ENCODE measurements at places on chromosomes 6 and 20.

DNA sequence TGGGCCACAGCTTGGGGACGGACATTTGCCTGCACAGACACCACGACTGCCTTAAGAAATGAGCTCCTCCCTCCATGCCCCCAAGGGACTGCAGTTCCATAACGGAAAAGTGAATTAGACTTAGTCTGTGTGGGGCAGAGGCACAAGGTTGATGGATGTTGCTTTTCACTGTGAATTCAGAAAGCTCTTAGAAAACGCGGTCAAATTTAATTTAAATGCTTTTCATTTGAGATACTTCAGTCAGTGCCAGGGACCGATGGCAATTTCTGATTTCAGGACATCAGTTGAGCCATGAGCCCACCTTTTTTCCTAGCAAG is 356.4 kb downstream of the KIF16B start:
- DNase-seq: no peak

DNA sequence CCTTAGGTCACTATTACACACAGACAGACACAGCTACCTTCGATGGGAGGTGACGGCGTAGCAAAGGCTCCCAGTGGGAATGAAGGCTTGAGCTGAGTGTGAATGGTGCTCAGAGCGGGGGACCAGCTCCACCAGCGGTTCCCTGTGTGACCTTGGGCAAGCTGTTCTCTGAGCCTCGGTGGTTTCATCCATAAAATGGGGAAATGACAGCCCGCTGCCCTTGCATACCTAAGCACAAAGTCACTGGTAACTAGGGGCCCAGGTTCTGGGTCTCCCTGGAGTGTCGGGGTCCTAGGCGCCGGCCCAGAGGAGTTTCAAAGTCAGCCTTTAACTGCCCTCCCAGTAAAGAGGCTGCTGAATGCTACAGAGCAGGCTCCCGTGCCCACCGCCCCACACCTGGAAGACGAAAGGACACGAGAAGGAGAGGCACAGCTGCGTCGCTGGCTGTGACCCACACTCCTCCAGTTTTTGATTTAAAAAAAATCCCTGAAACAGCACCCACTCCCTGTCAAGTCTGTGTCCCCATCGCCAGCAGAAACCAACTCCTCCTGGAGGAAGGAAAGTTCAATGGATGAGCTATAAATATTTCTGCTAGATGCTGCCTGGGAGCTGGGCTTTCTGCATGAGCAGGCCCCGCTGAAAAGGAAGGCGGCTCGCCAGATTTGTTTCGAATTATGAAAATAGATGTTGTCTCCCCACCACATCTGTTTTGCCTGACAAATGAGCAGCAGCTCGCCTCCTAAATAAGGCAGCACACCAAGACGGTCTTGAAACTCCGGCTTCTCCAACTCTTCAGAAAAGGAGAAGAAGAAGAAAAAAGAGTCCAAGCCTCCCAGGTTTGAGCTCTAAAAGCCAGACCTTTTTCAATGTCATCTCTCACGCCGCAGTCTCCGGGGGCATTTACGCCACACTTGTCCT is 27.4 kb downstream of the PMEPA1 start:
- DNase-seq: no peak

GRCh38 chr6:20483887-20484497 is 50.3 kb upstream of the CDKAL1 start:
- no peak for DNase-seq

DNA sequence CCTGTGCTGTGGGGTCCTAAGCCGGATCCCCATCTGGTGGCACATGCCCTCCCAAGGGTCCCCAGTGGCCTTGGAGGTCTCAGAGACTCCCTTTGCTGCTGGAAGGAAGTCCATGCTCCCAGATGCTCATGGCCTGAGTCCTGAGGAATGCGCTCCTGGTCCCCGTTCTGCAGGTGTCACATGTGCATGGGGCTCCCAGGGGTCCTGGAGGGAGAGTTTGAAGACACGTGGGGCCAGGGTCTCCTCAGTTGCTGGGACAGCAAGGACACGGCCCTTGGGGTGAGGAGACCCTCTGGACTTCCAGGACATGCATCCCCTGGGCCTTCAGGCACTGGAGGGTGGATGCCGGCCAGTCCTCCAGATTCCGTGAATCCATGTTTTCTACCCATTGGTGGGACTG is 11.7 kb downstream of the ZBP1 start:
- no peak for DNase-seq

- no peak for DNase-seq
These were observed 272.6 kb upstream of the CITED2 start for GRCh38 chr6:139647016-139647415.

GRCh38 chr20:63232235-63233060 is 3.3 kb upstream of the BIRC7 start:
- no peak for DNase-seq

- DNase-seq: no peak
These were observed 142.2 kb downstream of the NFATC2 start for GRCh38 chr20:51400051-51400926.

- no peak for DNase-seq
These were observed 292.3 kb downstream of the RFPL4B start for GRCh38 chr6:112639391-112639831.

DNA sequence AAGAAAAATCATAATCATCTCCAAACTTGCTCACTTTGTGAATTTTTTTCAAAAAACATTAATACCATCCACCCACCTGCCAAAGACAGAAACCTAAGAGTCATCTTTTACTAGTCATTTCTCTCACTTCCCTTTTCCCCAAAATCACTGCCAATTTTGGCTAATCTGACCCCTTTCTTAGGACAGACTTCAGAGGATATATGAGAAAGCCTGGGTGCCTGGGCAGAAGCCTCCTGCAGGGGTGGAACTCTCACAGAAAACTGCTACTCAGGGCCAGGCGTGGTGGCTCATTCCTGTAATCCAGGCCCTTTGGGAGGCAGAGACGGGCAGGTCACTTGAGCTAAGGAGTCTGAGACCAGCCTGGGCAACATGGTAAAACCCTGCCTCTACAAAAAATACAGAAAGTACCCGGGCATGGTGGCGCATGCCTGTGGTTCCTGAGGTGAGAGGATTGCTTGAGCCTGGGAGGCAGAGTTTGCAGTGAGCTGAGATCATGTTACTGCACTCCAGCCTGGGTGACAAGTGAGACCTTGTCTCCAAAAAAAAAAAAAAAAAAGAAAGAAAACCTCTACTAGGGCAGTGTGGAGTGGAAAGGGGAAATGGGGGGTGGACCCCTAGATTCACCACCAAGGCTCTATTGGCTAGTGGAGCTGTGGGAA is 3.8 kb downstream of the DEK start:
- no peak for DNase-seq

DNA sequence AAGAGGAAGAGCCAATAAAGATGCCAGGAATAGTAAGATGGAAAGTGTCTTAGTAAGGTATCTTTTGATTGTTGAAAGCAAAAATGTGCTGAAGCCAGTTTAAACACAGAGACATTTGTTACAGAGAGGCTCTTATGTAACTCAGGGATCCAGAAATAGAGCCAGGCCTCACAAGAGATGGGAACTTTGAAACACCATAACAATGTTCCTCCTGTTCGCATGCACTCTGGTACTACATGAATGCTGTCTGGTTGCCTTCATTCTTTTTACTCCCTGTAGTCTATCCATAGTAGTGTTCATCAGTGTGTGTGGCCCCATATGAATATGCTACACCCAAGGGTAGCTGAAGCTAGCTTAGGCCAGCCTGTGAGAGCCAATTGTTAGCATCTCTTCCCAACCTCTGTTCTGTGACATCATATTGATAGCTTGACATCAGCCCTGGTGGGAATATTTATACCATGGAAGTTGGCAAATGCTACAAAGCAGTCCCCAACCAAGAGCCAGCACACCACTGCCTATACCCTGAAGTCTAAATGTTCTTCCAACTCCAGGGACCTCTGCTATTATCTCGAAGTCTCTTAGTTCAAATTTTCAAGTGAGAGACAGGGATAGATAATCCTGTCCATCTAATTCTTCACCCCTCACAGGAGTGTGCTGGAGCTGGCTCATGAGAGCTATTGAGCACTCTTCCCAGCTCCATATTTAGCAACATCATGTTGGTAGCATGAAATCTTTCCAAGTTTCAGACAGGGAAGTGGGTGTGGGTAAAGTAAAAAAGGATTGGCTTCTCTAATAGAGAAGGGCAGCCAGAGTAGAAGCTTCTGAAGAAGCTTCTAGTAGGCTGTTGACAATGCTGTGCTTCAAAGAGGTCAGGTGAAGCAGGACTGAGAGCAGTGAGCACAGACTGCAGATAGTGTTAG is 7.0 kb downstream of the NDUFAF5 start:
- no peak for DNase-seq

- no peak for DNase-seq
These were observed 137.0 kb upstream of the TNFAIP3 start for GRCh38 chr6:137729866-137730629.

- no peak for DNase-seq
These were observed 26.0 kb downstream of the MDFI start for GRCh38 chr6:41664271-41664670.

DNA sequence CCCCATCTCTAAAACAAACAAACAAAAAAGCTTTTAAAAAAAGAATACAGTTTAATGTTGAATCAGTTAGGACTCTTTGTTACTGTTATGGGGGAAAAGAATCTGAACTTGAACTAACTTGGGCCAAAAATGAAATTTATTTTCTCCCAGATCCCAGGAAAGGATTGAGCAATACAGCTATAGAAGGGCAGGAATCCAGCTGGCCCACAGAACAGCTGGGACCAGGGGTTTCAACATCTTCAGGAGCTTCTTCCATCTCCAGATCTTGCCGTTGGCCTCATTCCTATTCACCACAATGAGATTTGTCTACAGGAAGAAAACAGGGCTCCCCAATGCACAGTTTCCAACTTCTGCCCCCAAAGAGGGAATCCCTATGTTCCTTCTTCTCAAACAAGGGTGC is 43.2 kb upstream of the AKAP12 start:
- no peak for DNase-seq

DNA sequence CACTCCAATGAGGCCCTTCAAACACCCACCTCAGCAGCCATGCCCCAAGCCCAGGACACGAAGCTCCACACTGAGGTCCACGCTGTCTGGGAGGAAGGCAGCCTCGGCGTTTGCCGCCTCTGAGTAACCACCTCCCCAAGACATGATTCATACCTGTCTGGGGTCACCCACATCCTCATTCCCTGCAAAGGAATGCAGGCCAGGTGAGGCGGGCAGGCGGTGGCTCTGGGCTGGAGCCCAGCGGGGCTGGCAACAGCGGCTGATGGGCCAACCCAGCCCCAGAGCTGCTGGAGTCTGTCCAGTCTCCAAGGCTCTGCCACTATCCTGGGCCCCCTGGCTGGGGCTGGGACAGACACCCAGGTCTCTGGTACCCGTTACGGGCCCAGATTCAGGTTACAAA is 14.8 kb downstream of the PMEPA1 start:
- DNase-seq: no peak

DNA sequence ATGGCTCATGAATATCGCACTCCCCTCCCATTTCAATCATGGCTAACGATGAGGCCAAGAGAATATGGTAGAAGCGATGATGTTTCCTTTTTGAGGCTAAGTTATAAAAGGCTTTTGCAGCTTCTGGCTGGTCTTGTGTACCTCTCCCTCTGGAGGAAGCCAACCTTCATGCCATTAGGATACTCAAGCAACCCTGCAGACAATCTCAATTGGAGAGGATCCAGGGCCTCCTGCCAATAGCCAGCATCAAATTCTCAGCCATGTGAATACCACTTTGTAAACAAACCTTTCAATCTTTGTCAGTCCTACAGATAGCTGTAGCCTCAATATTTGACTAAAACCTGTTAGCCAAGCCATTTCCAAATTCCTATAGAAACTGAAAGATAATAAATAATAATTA is 738.4 kb downstream of the KIF16B start:
- no peak for DNase-seq

DNA sequence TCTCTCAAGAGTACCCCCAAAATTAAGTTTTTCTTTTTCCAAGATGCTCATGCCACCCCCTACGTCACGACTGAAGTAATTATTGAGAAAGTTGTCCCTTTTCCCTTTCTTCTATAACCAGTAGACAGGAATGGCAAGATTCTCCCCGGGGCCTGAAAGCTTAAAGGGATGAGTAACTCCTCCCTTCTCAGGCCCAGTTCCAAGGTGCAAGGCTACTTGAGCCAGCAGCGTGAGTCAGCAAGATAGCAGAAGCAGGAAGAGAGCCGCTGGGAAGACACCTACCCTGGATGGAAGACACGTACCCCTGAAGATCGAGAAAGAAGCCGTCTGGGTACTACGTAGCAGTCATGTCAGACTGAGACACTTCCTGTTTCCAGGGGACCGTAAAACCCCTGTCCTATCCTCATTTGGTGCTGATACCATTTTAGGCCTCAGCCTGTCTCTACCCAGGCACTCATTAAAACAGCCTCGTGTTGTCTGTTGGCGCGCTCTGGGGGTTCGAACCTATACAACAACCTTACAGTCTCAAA is 241.0 kb downstream of the ADGRG6 start:
- no peak for DNase-seq

- DNase-seq: no peak
These were observed 655.0 kb upstream of the HS3ST5 start for GRCh38 chr6:114997813-114998292.

DNA sequence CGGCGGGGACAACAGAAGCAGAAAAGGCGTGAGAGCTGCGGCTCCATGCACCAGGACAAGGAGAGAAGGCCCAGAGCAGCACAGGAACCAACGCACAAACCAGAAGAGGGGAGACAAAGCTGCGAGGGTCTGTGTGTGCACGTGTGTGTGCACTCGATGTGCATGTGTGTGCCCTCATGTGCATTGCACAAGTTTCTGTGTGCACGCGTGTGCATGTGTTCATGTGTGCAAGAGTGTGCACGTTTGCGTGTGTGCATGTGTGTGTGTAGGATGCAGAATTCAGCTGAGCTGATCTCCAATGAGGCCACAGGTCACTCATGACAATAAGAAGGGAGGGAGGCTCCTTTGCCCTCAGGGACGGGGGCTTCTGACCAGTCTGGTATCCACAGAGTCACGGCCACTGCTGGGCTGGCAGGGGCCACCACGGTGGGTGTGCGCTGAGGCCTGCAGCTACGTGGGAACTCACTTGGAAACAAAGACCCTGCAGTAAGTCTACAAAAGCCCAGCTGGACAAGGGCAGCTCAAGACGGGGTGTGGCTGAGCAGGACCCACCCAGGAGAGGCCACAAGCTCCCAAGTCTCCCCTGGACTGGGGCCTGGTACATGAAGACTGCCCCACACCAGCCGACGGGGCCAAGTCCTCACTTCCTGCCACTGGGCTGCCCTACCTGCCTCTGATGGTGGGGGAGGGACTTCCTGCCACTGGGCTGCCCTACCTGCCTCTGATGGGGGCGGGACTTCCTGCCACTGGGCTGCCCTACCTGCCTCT is 48.1 kb upstream of the CHRNA4 start:
- no peak for DNase-seq

GRCh38 chr6:4510317-4510716 is 265.9 kb upstream of the CDYL start:
- DNase-seq: no peak

GRCh38 chr6:16174416-16175078 is 45.7 kb downstream of the MYLIP start:
- no peak for DNase-seq

- DNase-seq: no peak
These were observed 86.0 kb downstream of the TIAM2 start for GRCh38 chr6:155080881-155081845.

- no peak for DNase-seq
These were observed 452.1 kb upstream of the PLCB4 start for GRCh38 chr20:8616792-8617191.

GRCh38 chr6:130466052-130466747 is 100.4 kb downstream of the TMEM200A start:
- DNase-seq: no peak

- DNase-seq: no peak
These were observed 54.9 kb downstream of the ANKRD6 start for GRCh38 chr6:89487864-89488263.

GRCh38 chr6:14862845-14863244 is 383.0 kb upstream of the JARID2 start:
- no peak for DNase-seq

- no peak for DNase-seq
These were observed 21.0 kb downstream of the PNLDC1 start for GRCh38 chr6:159821122-159821521.

- DNase-seq: no peak
These were observed 19.9 kb downstream of the CYP24A1 start for GRCh38 chr20:54153847-54154246.
